ENCODE measurements at places on chromosomes 4 and X. TPM values are rescaled to one million over a fixed set of nuclear protein-coding genes. Genes with fewer than 3 reads are reported as not detected.

Gene FAM120C
- total RNA-seq = 4.7 TPM

Gene PDHA2
- total RNA-seq = not detected

Gene PRRG3
- total RNA-seq = not detected

Gene HCFC1
- total RNA-seq = 15.3 TPM

Gene ZNF732
- 2.0 TPM for total RNA-seq

Gene MAGEE2
- total RNA-seq = not detected

Gene EIF2S3
- 222 TPM for total RNA-seq

Gene SLC2A9
- total RNA-seq = 2.9 TPM

Gene MAGEC2
- not detected for total RNA-seq

Gene HTN3
- not detected for total RNA-seq

Gene PNMA6A
- 0.34 TPM for total RNA-seq

DNA sequence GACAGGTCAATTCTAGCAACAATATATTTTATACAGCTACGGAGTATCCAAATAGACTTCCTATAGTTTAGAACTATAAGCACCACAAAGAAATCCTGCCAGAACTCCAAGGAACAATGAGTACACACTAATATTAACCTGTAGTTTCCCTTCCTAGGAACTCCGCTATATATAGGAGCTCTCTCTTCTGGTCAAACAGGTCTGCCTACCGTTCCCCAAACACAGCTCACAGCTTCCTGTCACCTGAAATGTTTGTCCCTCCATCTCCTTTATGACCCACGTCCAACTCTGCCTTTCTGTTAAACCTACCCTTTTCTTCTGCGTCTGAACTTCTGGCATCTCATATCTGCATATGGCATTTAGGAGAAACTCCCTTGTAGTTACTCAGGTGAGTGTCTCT, 10.5 kb upstream of the GJB1 start:
- no peak for DNase-seq

DNA sequence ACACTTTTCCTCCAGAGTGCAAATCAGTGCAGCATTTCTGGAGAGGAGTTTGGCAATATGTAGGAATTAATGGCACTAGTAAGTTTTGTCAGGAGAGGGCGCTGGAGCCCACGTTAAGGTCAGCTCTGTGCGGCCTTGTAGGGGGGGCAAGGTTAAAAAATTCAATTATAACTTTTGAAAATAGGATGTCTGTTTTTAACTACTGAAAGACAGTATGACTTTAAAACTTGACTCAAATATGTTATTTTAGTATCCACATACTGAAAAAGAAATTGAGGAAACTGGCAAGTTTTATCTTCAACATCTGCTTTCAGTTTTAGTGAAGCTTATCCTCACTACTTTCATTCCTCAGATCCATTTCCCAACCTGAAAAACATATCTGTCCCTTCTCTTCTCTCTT, 30.9 kb upstream of the HSD17B13 start:
- DNase-seq = peak; percentile 79

DNA sequence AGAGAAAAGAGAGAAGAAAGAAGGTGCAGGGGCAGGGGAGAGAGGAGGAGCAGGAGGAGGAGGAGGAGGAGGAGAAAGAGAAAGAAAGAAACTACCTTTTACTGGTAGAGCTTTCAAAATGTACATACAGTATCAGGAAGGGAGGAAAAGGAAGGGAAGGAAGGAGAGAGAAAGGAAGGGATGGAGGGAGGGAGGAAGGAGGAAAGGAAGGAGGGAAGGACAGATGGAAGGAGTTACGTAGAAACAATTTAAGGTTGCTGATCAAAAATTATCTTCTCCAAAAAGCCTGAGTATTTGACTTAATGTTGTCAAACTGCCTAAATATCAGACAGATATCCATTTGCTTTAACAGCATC, 13.4 kb downstream of the TBC1D9 start:
- no peak for DNase-seq

DNA sequence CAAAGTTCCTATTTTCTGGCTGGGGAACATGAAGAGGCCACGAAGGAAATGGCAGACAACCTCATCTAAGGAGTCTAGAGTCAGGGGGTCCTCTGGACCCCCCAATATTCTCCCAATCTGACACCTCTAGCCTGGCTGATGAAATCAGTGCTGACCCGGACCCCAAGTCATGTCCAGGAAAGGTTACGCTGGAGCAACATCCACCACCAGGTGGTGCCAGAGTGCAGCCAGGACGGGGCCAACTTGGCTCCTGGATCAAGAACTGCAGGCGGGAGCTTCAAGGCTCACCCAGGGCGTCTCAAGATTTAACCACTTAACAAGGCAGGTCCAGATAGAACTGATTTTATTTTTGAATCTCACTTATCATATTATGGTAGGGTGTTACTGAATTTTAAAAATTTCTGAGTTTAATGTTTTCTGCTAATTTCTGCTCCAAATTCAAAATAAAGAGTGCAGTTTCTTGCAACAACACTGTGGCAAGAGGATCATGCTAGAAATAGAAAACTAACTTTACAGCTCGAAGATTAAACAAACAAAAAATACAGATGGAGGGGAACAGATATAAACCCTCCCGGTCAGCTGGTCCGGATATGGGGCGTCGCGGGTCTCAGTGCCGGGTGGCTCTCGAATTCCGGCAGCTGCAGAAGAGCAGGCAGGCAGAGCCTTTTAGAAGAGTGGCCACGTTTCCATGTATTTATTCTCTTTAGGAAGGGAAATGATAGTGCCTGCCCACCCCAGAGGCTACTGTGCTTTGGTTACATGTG, 135.5 kb downstream of the AFAP1 start:
- peak; percentile 91 for DNase-seq

DNA sequence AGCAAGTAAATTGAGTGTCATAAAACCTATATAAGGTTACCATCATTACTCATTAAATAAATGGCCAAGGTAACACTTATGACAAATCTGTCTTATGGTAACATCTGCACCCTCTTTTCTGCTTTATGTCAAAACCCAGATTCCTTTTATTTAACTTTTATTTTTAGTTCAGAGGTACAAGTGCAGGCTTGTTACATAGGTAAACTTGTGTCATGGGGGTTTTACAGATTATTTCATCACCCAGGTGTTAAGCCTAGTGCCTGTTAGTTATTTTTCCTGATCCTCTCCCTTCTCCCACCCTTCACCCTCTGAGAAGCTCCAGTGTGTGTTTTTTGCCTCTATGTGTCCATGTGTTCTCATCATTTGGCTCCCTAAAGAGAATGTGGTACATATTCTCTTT, 930.7 kb downstream of the CCSER1 start:
- DNase-seq = no peak

DNA sequence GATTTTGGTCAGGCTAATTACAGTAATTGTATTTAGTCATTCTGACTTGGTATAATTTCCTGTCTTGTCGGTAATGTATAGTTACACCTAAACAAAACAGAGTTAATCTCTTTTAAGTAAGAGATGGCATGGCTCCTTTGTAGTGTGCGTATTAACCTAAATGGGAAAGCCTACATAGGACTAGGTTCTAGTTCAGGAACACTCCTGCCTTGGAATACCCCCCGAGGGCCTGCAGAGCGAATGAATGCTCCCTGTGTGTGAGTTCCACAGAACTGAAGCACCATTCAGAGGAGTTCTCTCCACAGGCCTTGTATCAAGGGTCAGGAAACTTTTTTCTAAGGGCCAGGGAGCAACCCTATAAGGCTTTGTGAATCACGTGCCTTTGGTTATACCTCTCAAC, 44.9 kb upstream of the STIM2 start:
- DNase-seq = no peak

GRCh38 chr4:97866821-97867556, 276.3 kb downstream of the STPG2 start:
- no peak for DNase-seq

- no peak for DNase-seq
These were observed 83.2 kb downstream of the GALNTL6 start for GRCh38 chr4:171896426-171896825.

GRCh38 chr4:172369471-172369959, 556.3 kb downstream of the GALNTL6 start:
- DNase-seq = no peak

GRCh38 chr4:55854129-55854528, 681 bp downstream of the EXOC1 start:
- peak; percentile 27 for DNase-seq

DNA sequence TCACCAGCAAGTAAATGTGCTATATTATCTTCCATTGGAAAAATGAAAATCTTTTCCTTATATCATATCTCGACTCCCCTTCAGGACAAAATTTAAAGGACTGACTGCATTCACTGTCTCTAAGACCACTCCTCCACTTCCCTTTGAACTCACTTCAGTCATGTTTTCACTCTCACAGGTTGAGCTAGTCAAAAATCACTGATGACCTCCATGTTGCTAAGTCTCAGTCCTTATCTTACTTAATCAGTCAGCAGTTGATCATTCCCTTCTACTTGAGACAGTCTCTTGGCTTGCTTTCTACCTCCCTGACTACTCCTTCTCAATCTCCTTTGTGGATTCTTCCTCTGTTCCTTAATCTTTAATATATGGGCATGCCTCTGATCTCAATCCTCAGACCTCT, 117.0 kb upstream of the LSM6 start:
- DNase-seq = no peak

- no peak for DNase-seq
These were observed 183.7 kb downstream of the NR3C2 start for GRCh38 chr4:148258535-148258934.

DNA sequence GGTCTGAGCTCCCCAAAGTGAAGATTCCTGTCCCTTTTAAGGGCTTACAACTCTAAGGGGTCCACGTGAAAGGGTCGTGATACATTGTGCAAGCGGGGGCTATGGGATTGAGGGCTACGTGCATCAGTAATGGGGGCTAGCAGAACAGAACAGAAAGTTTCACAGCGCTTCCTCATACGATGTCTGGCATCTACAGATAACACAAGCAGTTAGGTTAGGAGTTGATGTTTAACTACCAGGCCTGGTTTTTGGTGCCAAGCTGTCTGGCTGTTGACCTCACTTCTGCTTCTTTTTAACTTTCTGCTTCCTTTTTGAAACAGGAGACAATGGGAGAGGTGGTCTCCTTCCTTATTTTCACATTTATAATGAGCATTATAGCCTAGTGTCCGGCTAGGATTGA, 368.6 kb upstream of the CXorf51A start:
- no peak for DNase-seq

- DNase-seq = no peak
These were observed 34.1 kb upstream of the CLDN24 start for GRCh38 chr4:183356173-183356830.

DNA sequence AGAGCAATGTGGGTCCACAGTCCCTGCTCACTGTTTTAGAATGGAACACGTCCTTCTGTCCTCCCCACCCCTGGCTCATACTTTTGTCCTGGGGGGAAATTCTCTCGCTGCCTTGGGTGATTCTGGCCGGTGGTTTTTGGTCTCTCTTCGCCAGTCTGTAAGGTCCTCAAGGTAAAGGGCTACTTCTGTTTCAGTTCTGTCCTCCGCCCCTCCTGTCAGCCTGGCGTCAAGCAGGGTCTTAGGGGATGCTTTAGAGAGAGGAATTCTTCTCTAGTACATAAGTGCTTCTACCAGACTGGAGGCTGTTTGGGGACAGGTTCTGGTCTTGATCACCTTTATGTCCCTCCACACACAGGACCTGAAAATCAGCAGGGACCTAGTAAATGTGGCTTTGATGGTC, 617 bp upstream of the MRFAP1L1 start:
- no peak for DNase-seq

- no peak for DNase-seq
These were observed 21.2 kb downstream of the SPRY1 start for GRCh38 chr4:123417813-123418212.

- no peak for DNase-seq
These were observed 42.4 kb upstream of the PABPC4L start for GRCh38 chr4:134243742-134244713.

DNA sequence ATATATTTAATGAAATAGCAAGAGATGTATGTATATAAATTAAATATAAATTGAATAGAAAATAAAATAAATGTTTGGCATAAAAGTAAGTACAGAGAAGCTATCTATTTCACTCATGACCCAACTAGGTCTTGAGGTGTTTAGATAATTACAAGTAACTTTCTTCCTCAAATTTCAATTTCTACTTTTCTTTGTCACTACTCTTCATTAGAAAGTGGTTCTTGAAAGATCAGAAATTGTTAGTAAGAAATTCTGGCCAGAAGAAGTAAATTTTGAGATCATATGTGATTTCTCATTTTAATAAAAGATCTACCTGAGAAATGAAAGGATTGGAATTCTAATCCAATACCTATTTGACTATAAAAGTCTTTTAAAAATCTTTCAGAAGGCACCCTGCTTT, 126.9 kb downstream of the BTC start:
- no peak for DNase-seq

GRCh38 chr4:90030953-90031352, 96.2 kb upstream of the CCSER1 start:
- peak; percentile 10 for DNase-seq

DNA sequence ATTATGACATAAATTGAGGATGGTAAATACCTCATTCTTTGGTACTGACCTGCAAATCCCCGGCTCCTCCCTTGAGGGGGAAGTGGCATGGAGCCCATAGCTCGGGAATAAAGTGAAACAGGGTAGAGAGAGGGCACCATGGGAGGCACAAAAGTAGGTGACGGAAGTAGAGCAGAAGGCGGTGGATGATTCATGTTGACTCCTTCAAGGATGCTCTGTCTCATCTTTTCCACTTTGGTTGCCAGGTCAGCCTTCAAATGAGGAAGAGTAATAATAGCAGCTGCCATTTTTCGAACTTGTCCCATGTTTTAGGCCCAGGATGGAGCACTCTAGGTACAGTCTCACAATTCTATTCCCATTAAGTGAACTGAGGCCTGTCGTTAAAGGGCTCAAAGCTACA, 41.4 kb upstream of the PHF8 start:
- DNase-seq = no peak

DNA sequence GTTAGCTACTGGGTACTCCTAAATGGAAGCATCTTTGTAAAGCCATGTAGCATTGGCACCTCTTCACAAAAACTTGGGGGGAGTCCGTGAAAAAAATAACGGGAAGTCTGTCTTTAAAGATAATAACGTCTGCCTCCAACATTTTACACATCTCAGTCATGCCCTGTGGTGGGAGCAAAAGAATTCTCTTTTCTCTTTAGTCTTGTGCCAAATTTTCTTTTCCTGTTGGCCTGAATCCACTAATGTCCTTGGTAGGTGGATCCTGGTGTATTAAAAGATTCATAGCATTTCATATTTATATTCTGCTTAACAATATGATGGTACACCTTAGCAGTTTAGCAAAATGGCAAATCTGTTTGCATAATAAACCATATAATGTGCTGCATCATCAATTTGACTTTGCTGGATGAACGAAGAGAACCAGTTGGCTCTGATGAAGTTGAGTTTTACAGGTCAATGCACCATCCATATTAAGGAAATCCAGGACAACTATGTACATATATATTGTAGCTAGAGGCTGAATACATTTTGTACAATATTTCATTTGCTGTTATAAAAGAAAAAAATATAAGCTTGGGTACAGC, 746.4 kb upstream of the MAGEB2 start:
- DNase-seq = peak; percentile 57

Data from dermis blood vessel endothelial cell (primary cell).